ENCODE measurements at places on chromosomes 13 and 19. TPM values are rescaled to one million over a fixed set of nuclear protein-coding genes. Genes with fewer than 3 reads are reported as not detected.

DNA sequence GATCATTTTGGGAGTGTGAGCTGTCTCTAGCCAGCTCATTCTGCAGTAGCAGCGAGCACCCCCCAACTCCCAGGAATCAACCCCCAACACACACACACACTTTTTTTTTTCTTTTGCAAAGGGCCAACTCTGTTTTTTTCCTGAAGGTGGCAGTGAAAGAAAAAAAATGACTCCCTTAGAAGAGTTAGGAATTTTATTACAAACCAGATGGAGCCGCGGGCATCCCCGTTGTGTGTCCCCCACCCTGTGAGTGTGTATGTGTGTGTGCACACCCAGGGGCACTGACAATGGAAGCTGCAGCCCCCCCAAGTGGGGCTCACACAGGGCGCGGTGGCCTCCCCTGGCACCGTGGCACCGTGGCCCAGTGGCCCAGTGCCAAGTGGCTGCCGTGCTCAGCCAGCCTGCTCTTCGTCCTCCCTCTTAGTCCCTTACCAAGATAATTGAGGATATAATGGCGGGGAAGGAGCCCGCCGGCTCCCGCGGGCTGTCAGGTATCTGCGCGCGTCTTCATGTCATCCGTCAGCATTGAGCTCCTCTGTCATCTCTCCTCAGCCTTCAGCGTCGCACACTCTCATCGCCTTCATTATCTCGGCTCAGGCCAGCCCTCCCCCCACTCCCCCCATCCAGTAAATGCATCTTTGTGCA, 314.1 kb downstream of the ZNF536 start:
- H3K4me3 ChIP-seq: no peak overlapping the region
- no peak overlapping the region for H3K27ac ChIP-seq
- peaks cover 34% of the 10 kb centered on the region for H3K27me3 ChIP-seq
- no peak for DNase-seq

UBE2L5 gene
- total RNA-seq: not detected

GRCh38 chr13:90502153-90502552, 845.3 kb upstream of the MIR17HG start:
- H3K4me1 ChIP-seq: no peaks in the 10 kb centered on the region
- H3K4me3 ChIP-seq: no peak overlapping the region
- DNase-seq: no peak
- H3K27ac ChIP-seq: no peak overlapping the region

- no peak for DNase-seq
- H3K4me3 ChIP-seq: no peak overlapping the region
- H3K4me1 ChIP-seq: peaks cover 18% of the 10 kb centered on the region
- H3K36me3 ChIP-seq: no peaks in the 10 kb centered on the region
- no peaks in the 10 kb centered on the region for H3K27me3 ChIP-seq
- no peak overlapping the region for H3K27ac ChIP-seq
Observed at GRCh38 chr13:109844396-109844795, 58.0 kb upstream of the IRS2 start.

DNA sequence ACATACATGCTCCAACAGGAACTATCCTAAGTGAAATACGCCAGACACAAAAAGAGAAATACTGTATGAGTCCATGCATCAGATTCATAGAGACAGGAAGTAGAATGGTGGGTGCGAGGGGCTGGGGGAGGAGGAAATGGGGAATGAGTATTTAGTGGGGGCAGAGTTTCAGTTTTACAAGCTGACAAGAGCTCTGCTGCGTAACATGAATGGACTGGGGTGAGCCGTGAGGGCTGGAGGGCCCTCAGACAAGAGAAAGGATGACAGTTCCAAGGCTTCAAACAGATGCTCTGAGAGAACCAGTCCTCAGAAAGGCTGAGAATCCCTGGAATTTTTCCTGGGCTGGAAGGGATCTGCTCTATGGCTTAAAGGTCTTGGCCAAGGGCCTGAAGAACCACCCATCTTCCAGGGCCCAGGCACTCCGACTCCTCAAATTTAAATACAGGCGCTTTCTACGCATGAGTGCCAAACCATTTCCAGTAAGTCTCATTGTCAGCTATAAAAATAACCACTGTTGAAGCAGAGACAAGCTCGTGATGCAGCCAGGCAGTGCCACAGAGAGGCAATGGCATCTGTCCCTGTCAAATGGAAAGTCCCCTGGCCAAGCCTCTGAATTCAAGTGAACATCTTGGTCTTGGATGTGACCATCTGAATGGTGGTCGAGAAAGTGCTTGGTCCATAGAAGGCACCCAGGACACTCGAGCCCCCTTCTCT, 17.5 kb downstream of the KLF2 start:
- no peaks in the 10 kb centered on the region for H3K27me3 ChIP-seq
- no peak for DNase-seq
- H3K36me3 ChIP-seq: no peaks in the 10 kb centered on the region
- H3K4me3 ChIP-seq: no peak overlapping the region
- peaks cover 8% of the 10 kb centered on the region for H3K4me1 ChIP-seq

REXO1 gene
- 34.1 TPM for total RNA-seq

- peak; percentile 49 for DNase-seq
- peaks cover 15% of the 10 kb centered on the region for H3K36me3 ChIP-seq
- H3K4me3 ChIP-seq: peak within 1 kb of the TSS; percentile 92
- H3K27me3 ChIP-seq: no peaks in the 10 kb centered on the region
Observed at GRCh38 chr13:77026861-77027621, at the start of gene FBXL3. Gene FBXL3, minus strand, starts transcription at chr13:77027159. Its CDS starts 5,299 bp downstream, at chr13:77021860.

SYNGR4 gene
- not detected for total RNA-seq

GRCh38 chr13:109666656-109667055, 119.7 kb downstream of the IRS2 start:
- H3K4me1 ChIP-seq: peaks cover 9% of the 10 kb centered on the region
- no peaks in the 10 kb centered on the region for H3K36me3 ChIP-seq
- DNase-seq: no peak
- H3K4me3 ChIP-seq: no peak overlapping the region
- H3K27ac ChIP-seq: no peak overlapping the region

DNA sequence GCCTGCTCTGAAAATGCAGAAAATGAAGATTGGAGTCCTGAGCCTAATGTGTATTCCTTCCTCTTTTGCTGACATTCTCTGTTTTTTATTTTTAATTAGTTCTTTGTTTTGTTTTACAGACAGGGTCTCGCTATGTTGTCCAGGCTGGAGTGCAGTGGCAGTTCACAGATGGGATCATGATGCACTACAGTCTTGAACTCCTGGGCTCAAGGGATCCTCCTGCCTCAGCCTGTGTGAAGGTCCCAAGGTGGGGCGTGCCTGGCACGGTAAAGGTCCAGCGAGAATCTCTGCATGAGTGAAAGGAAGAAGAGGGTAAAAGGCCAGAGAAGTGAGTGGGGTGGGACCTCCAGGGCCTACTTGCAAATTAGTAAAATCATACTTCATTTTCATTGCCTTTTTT, 34.3 kb upstream of the DGKH start:
- H3K27me3 ChIP-seq: no peaks in the 10 kb centered on the region
- no peaks in the 10 kb centered on the region for H3K36me3 ChIP-seq
- H3K4me3 ChIP-seq: no peak overlapping the region
- no peak overlapping the region for H3K27ac ChIP-seq
- peaks cover 10% of the 10 kb centered on the region for H3K4me1 ChIP-seq
- no peak for DNase-seq

GRCh38 chr19:40237791-40238190, 11.3 kb upstream of the CCNP start:
- no peak overlapping the region for H3K4me3 ChIP-seq
- H3K27me3 ChIP-seq: no peaks in the 10 kb centered on the region
- peaks cover 43% of the 10 kb centered on the region for H3K36me3 ChIP-seq
- no peak overlapping the region for H3K27ac ChIP-seq
- DNase-seq: no peak
- H3K4me1 ChIP-seq: no peaks in the 10 kb centered on the region

OR7A5 gene
- total RNA-seq: not detected

DNA sequence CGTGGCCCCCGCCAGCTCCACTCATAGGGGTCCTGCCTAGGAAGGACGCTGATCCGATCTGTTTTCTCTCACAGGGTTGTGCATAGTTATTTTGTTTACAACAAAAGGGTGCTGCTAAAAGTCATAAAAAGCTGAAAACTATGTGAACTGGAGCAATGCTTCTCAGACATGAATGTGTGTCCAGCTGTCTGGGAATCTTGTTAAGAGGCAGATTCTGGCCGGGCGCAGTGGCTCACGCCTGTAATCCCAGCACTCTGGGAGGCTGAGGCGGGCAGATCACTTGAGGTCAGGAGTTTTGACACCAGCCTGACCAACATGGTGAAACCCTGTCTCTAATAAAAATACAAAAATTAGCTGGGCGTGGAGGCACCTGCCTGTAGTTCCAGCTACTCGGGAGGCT, 8.6 kb downstream of the LRRC4B start:
- no peak overlapping the region for H3K4me3 ChIP-seq
- H3K36me3 ChIP-seq: peaks cover 12% of the 10 kb centered on the region
- peaks cover 8% of the 10 kb centered on the region for H3K4me1 ChIP-seq
- DNase-seq: no peak

DNA sequence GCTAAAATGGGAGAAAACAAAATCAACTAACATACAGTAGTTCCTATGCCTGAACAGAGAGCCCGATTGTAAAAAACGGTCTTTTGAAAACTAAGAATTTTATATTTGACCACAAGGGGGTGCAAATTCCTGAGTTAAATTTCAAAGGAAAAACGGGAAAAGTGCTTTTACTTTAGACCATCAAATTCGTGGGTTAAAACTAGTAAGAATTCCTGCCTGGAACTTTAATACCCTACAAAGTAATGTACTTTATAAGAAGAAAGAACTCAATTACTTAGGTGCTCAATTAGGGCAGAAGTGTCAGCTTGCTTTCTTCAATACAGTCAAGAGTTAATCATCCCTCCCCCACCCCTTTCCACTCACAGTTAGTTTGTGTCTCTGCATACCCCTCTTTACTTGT, 69.8 kb downstream of the KCNRG start:
- peaks cover 41% of the 10 kb centered on the region for H3K36me3 ChIP-seq
- H3K27me3 ChIP-seq: no peaks in the 10 kb centered on the region

- no peaks in the 10 kb centered on the region for H3K4me1 ChIP-seq
- H3K36me3 ChIP-seq: no peaks in the 10 kb centered on the region
- DNase-seq: no peak
Observed at GRCh38 chr13:83819156-83819555, 63.1 kb downstream of the SLITRK1 start.

- H3K36me3 ChIP-seq: peaks cover 6% of the 10 kb centered on the region
- DNase-seq: no peak
- no peak overlapping the region for H3K27ac ChIP-seq
Observed at GRCh38 chr13:102793611-102794355, 5.0 kb downstream of the POGLUT2 start.

DNA sequence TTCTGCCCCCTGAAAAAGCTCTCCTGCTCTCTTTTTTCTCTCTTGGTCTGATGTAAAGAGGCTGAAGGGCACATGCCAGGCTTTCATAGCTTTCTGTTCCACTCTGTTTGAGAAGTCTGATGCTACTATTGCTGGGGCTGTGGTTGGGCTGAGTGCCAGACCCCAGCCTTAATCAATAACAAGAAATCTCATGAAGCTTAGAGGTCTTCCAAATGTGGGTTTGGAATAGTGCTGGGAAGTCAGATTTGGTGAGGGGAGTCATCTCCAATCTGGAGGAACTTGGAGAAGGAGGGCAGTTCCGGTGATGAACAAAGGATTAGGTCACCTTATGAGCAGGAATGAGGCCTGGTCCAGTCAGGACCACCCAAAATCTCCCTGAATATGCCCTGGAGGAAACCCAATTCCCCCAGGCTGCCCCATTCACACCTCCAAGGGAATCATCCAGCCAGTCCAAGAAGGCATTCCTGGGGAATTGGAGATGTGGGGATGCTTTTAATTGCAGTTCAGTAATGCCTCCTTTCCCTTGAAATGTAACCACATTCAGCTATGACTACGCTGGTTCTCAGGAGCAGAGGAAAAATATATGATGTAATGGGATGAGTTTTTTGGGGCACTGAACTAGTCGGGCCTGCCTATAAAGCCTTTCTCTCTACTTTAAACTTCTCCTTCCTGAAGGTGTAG, 102.0 kb downstream of the STARD13 start:
- no peaks in the 10 kb centered on the region for H3K27me3 ChIP-seq
- H3K27ac ChIP-seq: no peak overlapping the region
- H3K4me3 ChIP-seq: no peak overlapping the region
- peaks cover 30% of the 10 kb centered on the region for H3K4me1 ChIP-seq
- DNase-seq: no peak
- H3K36me3 ChIP-seq: peaks cover 5% of the 10 kb centered on the region

GRCh38 chr19:51027873-51028272, 1.5 kb upstream of the KLK11 start:
- peaks cover 16% of the 10 kb centered on the region for H3K27me3 ChIP-seq
- peak overlapping the region; percentile 44 for H3K4me3 ChIP-seq
- peaks cover 13% of the 10 kb centered on the region for H3K36me3 ChIP-seq
- no peak overlapping the region for H3K27ac ChIP-seq
- DNase-seq: no peak
- H3K4me1 ChIP-seq: peaks cover 23% of the 10 kb centered on the region

SGCG gene
- not detected for total RNA-seq

PDX1 gene
- 1.2 TPM for total RNA-seq

DNA sequence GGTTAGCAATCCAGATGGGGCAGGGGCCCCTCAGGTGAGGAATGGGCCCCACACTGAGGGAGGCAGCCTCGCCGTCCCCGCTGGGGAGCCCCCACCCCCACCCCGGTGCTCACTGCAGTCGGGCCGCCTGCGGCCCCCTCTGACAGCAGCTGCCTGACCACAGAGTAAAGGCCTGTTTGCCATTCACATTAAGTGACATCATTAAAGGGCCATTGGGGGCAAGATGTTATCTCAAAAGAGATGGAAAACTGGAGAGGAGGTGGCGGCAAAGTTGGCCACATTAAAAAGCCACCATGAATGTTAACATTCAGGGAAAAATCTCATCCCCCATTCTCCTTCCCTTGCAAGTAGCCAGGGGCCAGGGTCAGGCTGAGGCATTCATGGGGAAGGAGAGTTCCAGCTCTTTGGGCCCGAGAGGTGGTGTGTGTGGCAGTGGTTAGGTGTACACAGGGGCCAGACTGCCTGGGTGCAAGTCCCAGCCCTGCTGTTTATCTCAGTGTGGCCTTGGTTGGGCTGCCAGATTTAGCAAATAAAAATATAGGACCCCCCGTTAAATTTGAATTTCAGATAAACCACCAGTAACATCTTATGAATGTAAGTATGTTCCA, 20.9 kb downstream of the VSTM2B start:
- no peak for DNase-seq
- H3K4me1 ChIP-seq: no peaks in the 10 kb centered on the region
- peaks cover 51% of the 10 kb centered on the region for H3K27me3 ChIP-seq
- no peak overlapping the region for H3K4me3 ChIP-seq

DNA sequence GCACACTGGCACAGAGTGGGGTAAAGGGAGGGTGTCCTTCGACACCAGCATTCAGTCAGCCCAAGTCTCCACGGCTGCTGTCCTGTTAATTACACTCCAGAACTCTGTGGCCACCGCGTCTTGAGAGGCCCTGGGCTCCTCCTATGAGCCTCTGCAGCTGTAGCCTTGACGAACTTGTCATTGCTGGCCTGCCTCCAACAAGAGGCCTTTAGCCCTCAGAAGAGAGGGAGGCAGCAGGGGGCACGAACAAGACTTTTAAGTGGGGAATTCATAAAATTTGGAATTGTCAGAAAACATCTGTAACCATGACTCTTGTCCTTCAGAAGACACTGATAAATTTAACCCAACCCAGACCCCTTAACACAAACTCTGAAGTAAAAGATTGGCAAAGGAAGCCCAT, 241.9 kb downstream of the UQCRFS1 start:
- H3K4me3 ChIP-seq: no peak overlapping the region
- H3K4me1 ChIP-seq: peaks cover 52% of the 10 kb centered on the region
- peaks cover 13% of the 10 kb centered on the region for H3K36me3 ChIP-seq

Measured in Calu3 (cell line).